ENCODE measurements at places on chromosomes 13 and 19. TPM values are rescaled to one million over a fixed set of nuclear protein-coding genes. Genes with fewer than 3 reads are reported as not detected.

The SPRED3 gene
- 0.44 TPM for total RNA-seq

The PDX1 gene
- not detected for total RNA-seq

The KLK4 gene
- 1.6 TPM for total RNA-seq

The MIA gene
- 9.5 TPM for total RNA-seq

The TMEM150B gene
- not detected for total RNA-seq

The DAND5 gene
- not detected for total RNA-seq

Measured in suprapubic skin (tissue), 4 donors.